ENCODE measurements at places on chromosomes 2 and 18.

DNA sequence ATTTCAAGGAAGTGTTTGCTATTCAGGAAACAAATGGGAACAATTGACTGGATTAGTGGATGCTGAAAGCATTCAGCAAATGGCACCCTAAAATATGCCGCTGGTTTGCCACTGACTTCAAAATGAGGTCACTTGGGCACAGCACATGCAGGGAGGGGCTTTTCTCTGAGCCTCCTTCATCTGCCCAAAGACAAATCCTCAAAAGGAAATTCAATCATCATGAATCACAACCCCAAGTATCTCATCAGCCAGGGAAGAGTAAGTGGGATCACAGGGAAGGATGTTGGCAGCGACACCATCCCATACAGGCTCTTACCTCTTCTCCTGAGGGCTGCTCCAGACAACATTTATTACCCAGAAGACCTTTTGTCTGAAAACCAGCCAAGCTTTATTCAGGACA, 14.4 kb upstream of the SP140L start:
- no peak for DNase-seq

DNA sequence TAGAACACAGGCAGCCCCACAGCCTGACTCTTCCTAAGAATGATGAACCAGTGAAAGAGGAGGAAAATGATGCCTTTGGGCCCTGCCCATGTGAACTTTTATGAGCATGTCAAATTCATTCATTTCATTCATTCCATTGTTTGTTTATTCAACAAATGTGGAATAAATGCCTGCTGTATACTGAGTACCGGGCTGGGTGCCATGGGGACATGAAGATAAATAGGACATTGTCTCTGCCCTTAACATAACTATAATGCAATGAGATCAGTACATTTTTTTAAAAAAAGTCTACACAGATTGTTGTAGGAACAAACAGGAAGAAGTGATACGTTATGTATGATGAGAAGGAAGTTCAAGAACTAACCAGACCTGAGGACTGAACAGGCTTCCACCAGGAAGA, 14.7 kb downstream of the MREG start:
- no peak for DNase-seq

DNA sequence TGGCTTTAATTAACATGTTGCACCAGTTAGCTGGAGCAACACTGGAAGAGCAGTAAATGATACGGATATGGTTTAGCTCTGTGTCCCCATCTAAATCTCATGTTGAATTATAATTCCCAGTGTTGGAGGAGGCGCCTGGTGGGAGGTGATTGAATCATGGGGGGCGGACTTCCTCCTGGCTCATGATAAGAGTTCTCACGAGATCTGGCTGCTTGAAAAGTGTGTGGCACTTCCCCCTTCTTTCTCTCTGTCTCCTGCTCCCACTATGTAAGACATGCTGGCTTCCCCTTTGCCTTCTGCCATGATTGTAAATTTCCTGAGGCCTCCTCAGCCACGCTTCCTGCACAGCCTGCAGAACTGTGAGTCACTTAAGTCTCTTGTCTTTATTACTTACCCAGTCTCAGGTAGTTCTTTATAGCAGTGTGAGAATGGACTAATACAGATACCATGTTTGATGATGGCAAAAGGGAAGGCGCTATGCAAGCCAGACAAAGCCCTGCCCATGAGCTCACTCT, 963.6 kb downstream of the SOCS6 start:
- DNase-seq = no peak

DNA sequence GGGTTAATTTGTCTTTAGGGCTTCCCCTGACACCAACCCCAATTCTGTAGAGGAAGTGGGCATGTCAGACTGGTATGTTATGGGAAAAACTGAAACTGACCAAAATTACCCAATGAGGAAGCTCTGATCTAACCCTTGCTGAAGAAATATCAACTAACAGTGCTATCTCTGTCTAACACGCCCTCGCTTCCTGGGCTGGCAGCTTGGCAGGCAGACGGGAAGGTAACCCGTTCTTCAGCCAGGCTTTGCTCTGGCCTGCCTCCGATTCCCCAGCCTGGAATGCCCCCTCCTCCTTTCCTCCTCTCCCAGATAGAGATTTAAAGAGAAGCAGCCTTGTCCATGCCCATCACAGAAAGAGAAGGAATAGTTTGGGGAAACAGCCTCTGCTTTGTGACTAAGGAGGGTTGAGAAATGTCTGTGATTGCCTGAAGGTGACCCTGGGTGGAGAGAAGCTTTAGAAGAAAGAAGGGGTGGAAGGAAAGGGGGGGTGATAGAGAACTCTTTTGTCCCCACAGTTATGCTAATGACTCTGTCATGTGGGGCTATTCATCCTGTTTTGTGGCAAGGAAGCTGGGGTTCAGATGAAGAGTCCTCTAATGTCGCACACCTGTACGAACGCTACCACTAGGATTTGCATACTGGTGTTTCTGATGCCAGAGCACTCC, 15.4 kb downstream of the HK2 start:
- DNase-seq = no peak

DNA sequence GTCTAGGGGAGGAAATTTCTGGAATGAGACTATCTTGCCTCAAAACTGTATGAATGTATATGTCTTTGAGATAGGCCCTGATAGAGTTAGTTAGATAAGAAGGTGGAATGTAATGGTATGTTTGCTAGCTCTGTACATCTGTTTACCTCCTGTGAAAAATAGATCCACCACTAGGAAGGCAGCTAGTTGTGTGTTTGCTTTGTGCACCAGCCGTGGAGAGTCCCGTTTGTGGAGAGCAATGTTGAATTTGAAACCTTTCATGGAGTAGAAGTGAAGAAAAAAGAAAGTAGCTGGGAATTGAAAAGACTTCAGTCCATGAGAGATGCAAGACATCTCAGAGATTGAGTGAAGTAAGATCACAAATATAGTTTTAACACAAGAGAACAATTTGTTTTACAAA, 25.4 kb downstream of the ASXL3 start:
- DNase-seq = no peak

GRCh38 chr2:186909095-186909494, 60.1 kb upstream of the ZSWIM2 start:
- DNase-seq = no peak

- DNase-seq = no peak
Observed at GRCh38 chr2:210913461-210913860, 357.1 kb downstream of the CPS1 start.
